ENCODE measurements at places on chromosomes 7 and 10. TPM values are rescaled to one million over a fixed set of nuclear protein-coding genes. Genes with fewer than 3 reads are reported as not detected.

The PHTF2 gene
- 13.9 TPM for total RNA-seq

The ZDHHC4 gene
- total RNA-seq, result 28.9 TPM

The AKR1C2 gene
- 0.66 TPM for total RNA-seq

The SPAM1 gene
- total RNA-seq, result not detected

The HPS1 gene
- total RNA-seq, result 20.6 TPM

The FZD8 gene
- total RNA-seq, result 275 TPM

The ABCC2 gene
- 2.4 TPM for total RNA-seq

The GNGT1 gene
- not detected for total RNA-seq

The TDRD1 gene
- not detected for total RNA-seq

The PARD3 gene
- total RNA-seq, result 149 TPM

The OR9A2 gene
- not detected for total RNA-seq

The CPA5 gene
- not detected for total RNA-seq

The TEX36 gene
- total RNA-seq, result not detected

The LRMDA gene
- total RNA-seq, result 3.6 TPM

The PURB gene
- 8.9 TPM for total RNA-seq

The MYOF gene
- 174 TPM for total RNA-seq

The CCL24 gene
- not detected for total RNA-seq

- H3K36me3 ChIP-seq, result no peaks in the 10 kb centered on the region
- H3K4me3 ChIP-seq, result no peak overlapping the region
- H3K27me3 ChIP-seq, result no peaks in the 10 kb centered on the region
- H3K4me1 ChIP-seq, result no peaks in the 10 kb centered on the region
- no peak for DNase-seq
- no peak overlapping the region for H3K27ac ChIP-seq
Observed at GRCh38 chr10:130336617-130337304, 200.6 kb downstream of the GLRX3 start.

DNA sequence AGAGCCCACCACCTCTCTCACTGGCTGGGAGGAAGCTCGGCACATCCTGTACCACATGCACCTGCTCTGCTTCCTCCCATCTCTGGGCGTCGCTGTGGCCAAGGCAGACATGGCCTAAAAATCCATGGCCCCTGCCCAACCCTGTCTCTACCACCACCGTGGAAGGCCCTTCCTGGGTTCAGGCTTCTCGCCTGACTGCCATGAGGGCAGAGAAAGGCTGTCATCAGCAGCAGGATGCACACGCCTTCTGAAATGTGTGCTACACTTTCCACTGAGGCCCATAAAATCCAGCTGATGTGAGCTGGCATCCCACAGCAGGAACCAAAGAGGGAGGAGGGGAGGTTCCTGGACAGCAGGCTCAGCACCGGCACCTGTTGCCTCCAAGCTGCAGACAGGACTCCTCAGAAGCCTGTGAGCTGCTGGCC, 93.4 kb downstream of the PTPRN2 start:
- H3K4me1 ChIP-seq, result no peaks in the 10 kb centered on the region
- peak; percentile 51 for DNase-seq
- no peak overlapping the region for H3K27ac ChIP-seq

DNA sequence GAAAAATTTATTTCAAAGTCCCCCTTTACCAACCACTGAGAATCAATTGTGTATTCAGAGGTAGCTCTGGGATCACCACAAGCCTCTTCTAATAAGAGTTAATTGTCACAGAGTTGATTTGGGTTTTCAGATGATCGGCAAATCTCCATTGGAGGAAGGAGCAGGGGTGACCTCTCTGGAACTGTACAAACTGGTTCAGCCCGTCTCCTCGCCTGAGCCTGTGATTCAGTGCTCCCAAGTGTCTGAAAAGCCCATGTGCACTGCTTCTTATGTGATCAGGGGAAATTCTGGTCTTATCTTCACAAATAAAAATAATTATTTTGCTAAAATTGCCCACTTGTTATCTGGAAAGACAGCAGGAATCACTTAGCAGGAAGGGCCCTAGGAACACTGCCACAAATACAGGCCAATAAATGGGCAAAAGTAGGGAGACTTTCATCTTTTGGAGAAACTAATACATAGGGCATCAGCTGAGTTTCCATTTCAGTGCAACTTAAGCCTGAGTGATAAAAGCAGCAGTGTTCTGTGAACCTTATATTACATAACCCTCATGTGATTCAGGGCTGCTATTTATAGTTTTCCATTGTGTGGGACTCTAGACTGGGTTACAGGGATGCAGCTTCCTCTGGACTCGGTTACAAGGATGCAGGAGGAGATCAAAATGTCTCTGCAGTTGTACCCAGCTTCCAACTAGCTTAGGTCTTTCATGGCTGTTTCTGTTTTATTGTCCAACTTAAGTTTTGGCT, 32.3 kb downstream of the CDK1 start:
- peaks cover 10% of the 10 kb centered on the region for H3K4me1 ChIP-seq
- H3K4me3 ChIP-seq, result no peak overlapping the region
- no peaks in the 10 kb centered on the region for H3K27me3 ChIP-seq
- peak; percentile 65 for DNase-seq
- no peaks in the 10 kb centered on the region for H3K36me3 ChIP-seq
- no peak overlapping the region for H3K27ac ChIP-seq

GRCh38 chr10:120184547-120185337, 272.3 kb upstream of the PLPP4 start:
- no peak for DNase-seq
- no peak overlapping the region for H3K27ac ChIP-seq
- H3K4me1 ChIP-seq, result no peaks in the 10 kb centered on the region

DNA sequence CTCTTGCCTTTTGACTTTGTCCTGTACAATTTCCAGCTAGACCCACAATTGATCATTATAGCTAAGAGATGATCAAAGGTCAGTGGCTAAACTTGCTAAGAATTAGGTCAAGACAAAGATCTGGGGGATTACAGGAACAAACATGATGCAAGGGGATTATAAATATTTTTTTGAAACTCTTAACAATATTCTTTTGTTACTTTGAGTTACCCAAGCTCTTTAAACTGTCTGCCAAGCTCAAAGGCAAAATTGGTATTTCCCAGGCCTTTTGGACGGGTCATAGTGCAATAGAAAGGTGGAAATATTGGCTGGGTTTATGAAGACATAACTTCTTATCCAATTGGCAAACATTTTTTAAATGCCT, 23.4 kb downstream of the TBXAS1 start:
- no peak overlapping the region for H3K4me3 ChIP-seq
- H3K4me1 ChIP-seq, result no peaks in the 10 kb centered on the region
- H3K27me3 ChIP-seq, result no peaks in the 10 kb centered on the region
- no peak for DNase-seq
- H3K27ac ChIP-seq, result no peak overlapping the region

GRCh38 chr7:1933066-1933750, 263.1 kb downstream of the ELFN1 start:
- no peaks in the 10 kb centered on the region for H3K36me3 ChIP-seq
- no peaks in the 10 kb centered on the region for H3K4me1 ChIP-seq
- H3K4me3 ChIP-seq, result no peak overlapping the region
- DNase-seq, result no peak

GRCh38 chr10:132932461-132933307, 9.7 kb downstream of the CFAP46 start:
- no peaks in the 10 kb centered on the region for H3K36me3 ChIP-seq
- no peak overlapping the region for H3K27ac ChIP-seq
- no peak for DNase-seq
- peaks cover 13% of the 10 kb centered on the region for H3K27me3 ChIP-seq

GRCh38 chr10:118439824-118440223, 97.7 kb upstream of the FAM204A start:
- H3K27me3 ChIP-seq, result peaks cover 18% of the 10 kb centered on the region
- H3K4me1 ChIP-seq, result no peaks in the 10 kb centered on the region
- H3K4me3 ChIP-seq, result no peak overlapping the region
- H3K36me3 ChIP-seq, result no peaks in the 10 kb centered on the region
- no peak for DNase-seq

GRCh38 chr10:113953505-113954272, 90.0 kb upstream of the ADRB1 start:
- H3K36me3 ChIP-seq, result no peaks in the 10 kb centered on the region
- H3K4me1 ChIP-seq, result peaks cover 16% of the 10 kb centered on the region
- no peak for DNase-seq
- no peak overlapping the region for H3K27ac ChIP-seq
- no peaks in the 10 kb centered on the region for H3K27me3 ChIP-seq

DNA sequence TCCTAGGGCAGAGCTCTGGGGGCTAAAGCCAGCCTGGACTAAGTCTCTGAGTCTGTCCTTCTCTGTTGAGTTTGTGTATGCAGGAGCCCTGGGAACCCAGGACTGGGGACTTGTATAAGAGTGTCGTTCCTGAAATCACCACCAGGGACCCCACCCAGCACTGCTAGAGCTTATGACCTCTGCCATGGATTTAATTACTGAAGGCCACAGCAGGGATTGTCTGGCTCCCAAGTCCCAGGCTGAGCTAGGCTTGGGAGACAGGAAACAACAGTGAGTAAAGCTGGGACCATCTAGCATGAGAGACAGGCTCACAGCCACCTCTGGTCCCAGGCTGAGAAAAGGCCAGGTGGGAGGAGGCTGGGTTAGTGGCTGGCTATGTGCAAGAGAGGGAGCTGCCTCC, 1.4 kb upstream of the TSPAN15 start:
- no peaks in the 10 kb centered on the region for H3K36me3 ChIP-seq
- H3K4me3 ChIP-seq, result peak overlapping the region; percentile 0
- DNase-seq, result peak; percentile 98
- peaks cover 89% of the 10 kb centered on the region for H3K4me1 ChIP-seq
- no peaks in the 10 kb centered on the region for H3K27me3 ChIP-seq

GRCh38 chr7:80826520-80827238, 92.2 kb downstream of the SEMA3C start:
- peaks cover 51% of the 10 kb centered on the region for H3K4me1 ChIP-seq
- H3K36me3 ChIP-seq, result 0 out of 2 replicates have a peak, but pooled peaks cover 7% of the 10 kb centered on the region
- 0 out of 2 replicates have a peak overlapping the region, but pooled peaks have one; percentile 14 for H3K4me3 ChIP-seq
- H3K27ac ChIP-seq, result peak overlapping the region; percentile 80

GRCh38 chr10:64101606-64102263, 580.5 kb downstream of the REEP3 start:
- H3K36me3 ChIP-seq, result no peaks in the 10 kb centered on the region
- H3K27me3 ChIP-seq, result no peaks in the 10 kb centered on the region
- no peak overlapping the region for H3K27ac ChIP-seq

- DNase-seq, result peak; percentile 99
- no peaks in the 10 kb centered on the region for H3K27me3 ChIP-seq
- H3K4me1 ChIP-seq, result peaks cover 34% of the 10 kb centered on the region
- no peak overlapping the region for H3K4me3 ChIP-seq
Observed at GRCh38 chr10:77539147-77539935, 98.3 kb downstream of the KCNMA1 start.

GRCh38 chr10:5891009-5891408, 966 bp downstream of the FBH1 start:
- H3K4me3 ChIP-seq, result peak overlapping the region; percentile 77
- no peak for DNase-seq
- no peak overlapping the region for H3K27ac ChIP-seq

- H3K36me3 ChIP-seq, result no peaks in the 10 kb centered on the region
- H3K27me3 ChIP-seq, result peaks cover 45% of the 10 kb centered on the region
- no peaks in the 10 kb centered on the region for H3K4me1 ChIP-seq
- DNase-seq, result no peak
- no peak overlapping the region for H3K4me3 ChIP-seq
Observed at GRCh38 chr7:38625866-38626265, 5.3 kb downstream of the AMPH start.

DNA sequence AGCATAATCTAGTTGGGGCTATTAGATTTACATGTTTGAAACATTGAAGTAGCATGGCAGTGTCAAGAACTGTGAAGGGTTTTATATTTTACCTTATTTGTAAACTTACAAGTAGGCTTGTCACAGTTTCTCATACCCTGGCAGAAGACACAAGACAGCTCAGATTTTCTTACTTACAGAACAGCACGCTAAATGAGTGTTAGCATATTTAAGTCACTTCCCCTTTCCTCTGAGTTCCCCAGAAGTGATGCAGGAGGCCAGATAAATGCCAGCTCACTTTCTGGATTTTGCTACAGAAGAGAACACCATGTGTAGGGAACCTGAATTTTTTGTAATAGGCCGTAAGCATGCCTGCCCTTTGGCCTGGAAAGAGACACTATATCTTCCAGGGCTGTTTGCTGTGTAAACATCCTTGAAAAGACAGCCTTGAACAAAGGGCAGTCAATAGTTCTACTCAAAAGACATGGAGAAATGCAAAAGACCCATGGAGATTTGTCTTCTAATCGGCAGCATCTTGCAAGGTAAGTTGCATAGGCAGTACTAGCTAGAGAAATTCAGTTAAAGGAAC, 279.1 kb downstream of the PHF14 start:
- no peaks in the 10 kb centered on the region for H3K36me3 ChIP-seq
- H3K4me1 ChIP-seq, result peaks cover 34% of the 10 kb centered on the region
- DNase-seq, result peak; percentile 37
- no peaks in the 10 kb centered on the region for H3K27me3 ChIP-seq
- no peak overlapping the region for H3K4me3 ChIP-seq

- H3K36me3 ChIP-seq, result no peaks in the 10 kb centered on the region
- H3K4me1 ChIP-seq, result peaks cover 48% of the 10 kb centered on the region
- peak; percentile 100 for DNase-seq
- H3K4me3 ChIP-seq, result peak overlapping the region; percentile 7
Observed at GRCh38 chr10:75773231-75773780, 341.9 kb downstream of the LRMDA start.

- H3K27me3 ChIP-seq, result no peaks in the 10 kb centered on the region
- H3K4me1 ChIP-seq, result no peaks in the 10 kb centered on the region
- DNase-seq, result no peak
- no peak overlapping the region for H3K4me3 ChIP-seq
- H3K27ac ChIP-seq, result no peak overlapping the region
Observed at GRCh38 chr10:30857803-30858202, 173.9 kb downstream of the ZNF438 start.

- peaks cover 6% of the 10 kb centered on the region for H3K36me3 ChIP-seq
- H3K4me3 ChIP-seq, result peak overlapping the region; percentile 75
- H3K4me1 ChIP-seq, result peaks cover 32% of the 10 kb centered on the region
Observed at GRCh38 chr10:72274730-72275350, 1.1 kb downstream of the DDIT4 start.

DNA sequence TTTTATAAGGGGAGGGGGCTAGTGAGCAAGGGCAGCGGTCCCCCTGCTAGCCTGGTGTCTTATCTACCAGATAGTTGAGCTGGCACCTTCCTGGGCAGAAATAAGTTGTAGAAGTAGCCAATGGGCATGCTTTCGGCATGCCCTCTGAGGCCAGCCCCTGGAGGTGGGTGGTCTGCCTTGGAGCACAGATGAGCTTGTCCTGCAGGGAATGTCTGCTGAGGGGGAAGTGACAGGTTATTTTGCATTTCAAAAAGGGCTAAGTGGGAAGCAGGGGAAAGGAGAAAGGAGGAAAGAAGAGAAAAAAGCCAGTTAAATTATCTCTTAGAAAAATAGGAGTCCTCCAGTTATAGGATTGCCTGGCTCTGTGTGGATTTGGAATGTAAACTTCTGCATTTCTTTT, 88.9 kb downstream of the GPR26 start:
- H3K27ac ChIP-seq, result no peak overlapping the region
- no peak overlapping the region for H3K4me3 ChIP-seq
- no peaks in the 10 kb centered on the region for H3K4me1 ChIP-seq
- no peaks in the 10 kb centered on the region for H3K36me3 ChIP-seq
- DNase-seq, result no peak
- peaks cover 80% of the 10 kb centered on the region for H3K27me3 ChIP-seq

- no peaks in the 10 kb centered on the region for H3K4me1 ChIP-seq
- DNase-seq, result no peak
Observed at GRCh38 chr10:34628174-34628796, 186.8 kb downstream of the PARD3 start.
